Transverse colon (tissue), 4 donors: ENCODE measurements at places on chromosomes 11 and 22.

- no peak for DNase-seq
Measured at GRCh38 chr22:33014621-33015020, 43.6 kb downstream of the SYN3 start.

DNA sequence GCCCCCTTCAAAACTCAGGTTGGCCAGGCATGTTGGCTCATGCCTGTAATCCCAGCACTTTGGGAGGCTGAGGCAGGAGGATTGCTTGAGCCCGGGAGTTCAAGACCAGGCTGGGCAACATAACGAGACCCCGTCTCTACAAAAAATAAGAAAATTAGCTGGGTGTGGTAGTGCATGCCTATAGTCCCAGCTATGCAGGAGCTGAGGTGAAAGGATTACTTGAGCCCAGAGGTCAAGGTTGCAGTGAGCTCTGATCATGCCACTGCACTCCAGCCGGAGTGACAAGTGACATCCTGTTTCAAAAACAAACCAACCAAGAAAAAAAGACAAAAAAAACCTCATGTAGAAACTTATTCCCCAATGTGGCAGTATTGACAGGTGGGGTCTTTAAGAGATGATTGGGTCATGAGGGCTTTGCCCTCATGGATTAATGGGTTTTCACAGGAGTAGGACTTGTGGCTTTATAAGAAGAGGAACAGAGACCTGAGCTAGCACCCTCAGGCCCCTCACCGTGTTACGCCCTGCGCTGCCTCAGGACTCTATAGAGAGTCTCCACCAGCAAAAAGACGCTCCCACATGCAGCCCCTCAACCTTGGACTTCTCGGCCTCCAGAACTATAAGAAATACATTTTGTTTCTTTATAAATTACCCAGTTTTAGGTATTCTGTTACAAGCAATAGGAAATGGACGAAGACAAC lies 22.3 kb downstream of the LAYN start:
- DNase-seq = no peak

DNA sequence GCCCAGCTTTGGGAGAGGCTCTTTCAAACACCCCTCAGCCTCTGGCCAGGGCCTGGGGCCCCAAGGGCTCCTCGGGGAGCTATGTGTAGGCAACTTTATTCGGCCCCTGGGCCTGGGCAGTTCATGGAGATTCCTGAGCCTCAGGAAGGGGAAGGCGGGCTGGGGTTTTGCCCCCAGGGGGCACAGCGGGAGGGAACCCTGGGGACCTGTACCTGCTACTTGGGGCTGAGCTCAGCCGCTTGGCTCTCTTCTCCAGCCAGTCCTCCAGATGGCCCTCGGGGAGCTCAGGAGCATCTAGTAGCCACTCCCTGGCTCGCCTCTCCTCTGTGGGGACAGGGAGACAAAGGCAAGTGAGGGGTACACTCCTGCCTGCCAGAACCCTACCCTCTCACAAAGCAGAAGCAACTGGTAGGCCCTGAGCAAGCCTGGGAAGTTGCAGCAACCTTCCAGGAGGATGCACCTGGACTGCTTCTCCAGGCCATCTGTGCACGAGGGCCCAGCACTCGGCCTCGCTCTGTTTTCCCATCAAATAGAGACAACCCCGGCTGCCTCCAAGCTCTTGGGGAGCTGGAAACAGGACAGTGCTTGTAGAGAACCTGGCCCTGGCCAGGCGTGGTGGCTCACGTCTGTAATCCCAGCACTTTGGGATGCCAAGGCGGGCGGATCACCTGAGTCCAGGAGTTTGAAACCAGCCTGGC lies 18.5 kb downstream of the CABP7 start:
- no peak for DNase-seq

- DNase-seq = no peak
Measured at GRCh38 chr22:44051961-44052360, 27.9 kb downstream of the PARVB start.

GRCh38 chr22:29023172-29023796 lies 38.3 kb downstream of the C22orf31 start:
- no peak for DNase-seq

DNA sequence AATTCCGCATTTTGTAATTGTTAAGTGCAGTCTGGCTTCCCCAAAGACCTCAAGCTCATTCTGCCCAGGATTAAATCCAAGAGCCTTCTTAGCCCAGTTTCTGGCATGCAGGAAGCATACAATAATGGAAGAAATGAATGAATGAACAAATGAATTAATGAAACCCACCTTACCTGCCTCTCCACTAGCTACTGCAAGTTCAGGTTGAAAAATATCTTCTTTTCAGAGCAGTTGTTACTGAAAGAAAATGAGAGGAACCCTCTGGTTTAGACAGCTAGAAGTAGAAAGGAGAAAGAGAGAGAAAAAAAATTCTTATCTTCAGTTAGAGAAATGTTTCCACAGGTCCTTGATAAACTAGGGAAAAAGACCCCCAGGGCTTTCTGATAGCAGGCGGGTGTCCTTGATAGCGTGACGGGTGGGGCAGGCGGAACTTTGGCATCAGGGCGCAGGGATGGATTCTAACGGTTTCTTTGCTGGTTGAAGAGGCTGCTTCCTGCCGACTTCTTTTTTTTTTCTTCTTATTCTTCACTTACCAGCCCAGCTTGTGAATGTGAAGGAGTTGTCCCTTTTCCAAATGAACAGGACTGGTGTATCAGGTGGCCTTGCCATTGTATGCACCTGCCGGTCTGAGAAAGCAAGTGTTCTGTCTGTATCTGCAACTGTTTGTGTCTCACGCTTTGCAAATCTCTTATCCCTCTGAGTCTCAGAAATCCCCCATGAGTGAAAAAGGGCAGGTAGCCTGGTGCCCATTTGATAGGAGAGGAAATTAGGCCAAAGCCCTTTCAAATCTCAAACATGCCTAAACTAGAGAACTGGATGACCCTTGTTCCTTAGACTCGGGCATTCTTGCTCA lies 10.0 kb downstream of the LMO2 start:
- no peak for DNase-seq

DNA sequence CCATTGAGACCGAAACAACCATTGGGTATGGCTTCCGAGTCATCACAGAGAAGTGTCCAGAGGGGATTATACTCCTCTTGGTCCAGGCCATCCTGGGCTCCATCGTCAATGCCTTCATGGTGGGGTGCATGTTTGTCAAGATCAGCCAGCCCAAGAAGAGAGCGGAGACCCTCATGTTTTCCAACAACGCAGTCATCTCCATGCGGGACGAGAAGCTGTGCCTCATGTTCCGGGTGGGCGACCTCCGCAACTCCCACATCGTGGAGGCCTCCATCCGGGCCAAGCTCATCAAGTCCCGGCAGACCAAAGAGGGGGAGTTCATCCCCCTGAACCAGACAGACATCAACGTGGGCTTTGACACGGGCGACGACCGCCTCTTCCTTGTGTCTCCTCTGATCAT lies 20.5 kb downstream of the KCNJ5 start:
- no peak for DNase-seq

DNA sequence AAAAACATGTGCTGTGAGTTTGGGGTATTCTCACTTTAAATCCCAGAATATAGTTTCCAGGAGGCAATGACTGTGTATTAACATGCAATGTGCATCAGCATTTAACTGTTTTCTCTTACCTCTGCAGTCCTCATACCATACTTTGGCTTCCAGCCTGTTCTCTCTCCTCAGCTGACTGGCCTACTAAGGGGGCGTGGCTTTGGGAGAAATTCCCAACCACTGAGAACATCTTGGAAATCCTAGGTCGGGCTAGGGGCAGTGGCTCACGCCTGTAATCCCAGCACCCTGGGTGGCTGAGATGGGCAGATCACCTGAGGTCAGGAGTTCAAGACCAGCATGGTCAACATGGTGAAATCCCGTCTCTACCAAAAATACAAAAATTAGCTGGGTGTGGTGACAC lies 13.5 kb upstream of the ZC3H12C start:
- DNase-seq = no peak

DNA sequence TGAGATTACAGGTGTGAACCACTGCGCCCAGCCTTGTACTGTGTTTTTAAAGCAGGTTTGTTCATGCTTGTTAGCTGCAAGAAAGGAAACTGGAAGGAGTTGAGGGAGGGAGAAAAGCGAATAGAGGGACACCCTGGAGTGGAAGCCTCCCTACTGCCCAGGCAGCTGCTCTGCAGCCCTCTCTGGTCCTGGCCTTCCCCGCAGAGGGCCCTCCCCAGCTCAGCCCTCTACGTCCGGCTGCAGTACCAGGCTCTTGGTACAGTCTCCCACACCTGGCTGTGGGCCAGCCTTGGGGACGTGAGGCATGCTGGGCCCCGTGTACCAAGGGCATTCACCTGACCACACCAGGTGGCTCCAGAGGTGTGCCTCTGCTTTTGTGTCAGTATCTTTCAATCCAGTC lies 70.8 kb downstream of the MED15 start:
- DNase-seq = no peak

GRCh38 chr11:134978388-134979088 lies 566.5 kb upstream of the B3GAT1 start:
- no peak for DNase-seq

DNA sequence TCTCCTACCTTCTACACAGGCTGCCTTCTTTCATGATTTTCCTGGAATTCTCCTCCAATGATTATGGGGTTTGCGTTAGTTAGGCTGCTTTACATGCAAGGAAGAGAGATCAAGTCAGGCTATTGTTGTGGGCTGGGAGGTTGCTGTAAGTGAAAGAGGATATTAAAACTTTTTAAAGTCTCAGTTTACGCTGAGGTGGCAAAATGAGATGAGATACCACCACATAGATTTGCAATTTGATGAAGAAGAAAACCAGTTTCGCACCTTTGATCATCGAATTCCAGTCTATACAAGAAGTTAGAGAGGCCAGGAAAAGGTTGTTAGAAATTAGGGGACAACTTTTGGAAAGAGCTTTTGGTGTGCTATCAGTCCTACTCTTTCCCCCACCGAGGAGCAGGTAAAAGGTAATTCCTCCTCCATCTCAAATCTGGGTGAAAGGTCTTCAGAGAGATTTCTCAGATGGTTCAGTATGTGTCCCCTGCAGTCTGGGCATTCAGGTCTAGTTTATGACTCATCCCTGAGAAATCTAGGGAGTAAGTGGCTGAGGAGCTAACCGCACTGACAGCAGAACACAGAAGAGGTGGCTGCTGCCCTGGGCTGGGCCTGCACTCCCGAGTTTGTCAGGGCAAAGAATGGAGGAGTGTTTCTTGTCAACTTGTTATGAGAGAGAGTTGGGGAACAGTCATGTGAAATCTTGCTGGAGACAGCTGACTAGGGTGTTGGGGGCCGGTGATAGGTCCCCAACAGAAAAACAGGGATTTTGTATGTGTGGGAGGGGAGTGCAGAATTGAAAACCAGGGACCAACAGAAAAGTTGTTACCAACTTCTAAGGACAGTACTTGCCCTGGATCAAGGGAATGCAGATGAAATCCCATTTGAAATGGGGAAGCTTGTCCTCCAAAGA lies 34.7 kb downstream of the CCDC83 start:
- no peak for DNase-seq

- no peak for DNase-seq
Measured at GRCh38 chr11:6488821-6489220, 7.5 kb downstream of the TIMM10B start.

- DNase-seq = no peak
Measured at GRCh38 chr11:118565051-118565450, 680 bp downstream of the IFT46 start.

DNA sequence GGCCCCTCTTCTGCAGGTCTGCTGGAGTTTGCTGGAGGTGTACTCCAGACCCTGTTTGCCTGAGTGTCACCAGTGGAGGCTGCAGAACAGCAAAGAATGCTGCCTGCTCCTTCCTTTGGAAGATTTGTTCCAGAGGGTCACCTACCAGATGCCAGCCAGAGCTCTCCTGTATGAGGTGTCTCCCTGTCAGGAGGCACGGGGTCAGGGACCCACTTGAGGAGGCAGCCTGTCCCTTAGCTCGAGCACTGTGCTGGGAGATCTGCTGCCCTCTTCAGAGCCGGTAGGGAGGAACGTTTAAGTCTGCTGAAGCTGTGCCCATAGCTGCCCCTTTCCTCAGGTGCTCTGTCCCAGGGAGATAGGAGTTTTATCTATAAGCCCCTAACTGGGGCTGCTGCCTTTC lies 207.9 kb downstream of the FAT3 start:
- DNase-seq = no peak

DNA sequence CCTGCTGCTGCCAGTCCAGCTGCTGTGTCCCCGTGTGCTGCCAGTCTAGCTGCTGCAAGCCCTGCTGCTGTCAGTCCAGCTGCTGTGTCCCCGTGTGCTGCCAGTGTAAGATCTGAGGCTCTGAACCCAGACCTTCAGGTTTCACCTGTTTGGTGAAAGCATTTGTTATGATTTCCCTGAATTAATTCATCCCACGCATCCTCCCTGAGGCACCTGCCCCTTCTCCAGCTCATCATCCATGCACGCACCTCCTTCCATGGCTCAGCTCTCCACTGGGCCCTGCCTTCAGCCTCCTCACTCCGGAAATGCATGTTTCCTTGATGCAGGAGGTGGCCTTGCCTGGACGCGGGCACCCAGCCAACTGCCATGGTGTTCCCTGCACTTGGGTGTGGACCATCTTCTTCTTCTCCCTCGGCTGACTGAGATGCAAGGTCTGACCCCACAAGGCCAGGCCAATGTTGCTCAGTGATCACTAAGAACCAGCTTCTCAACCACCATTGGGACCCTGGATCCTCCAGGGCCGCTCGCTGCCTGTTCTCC lies 788 bp downstream of the KRTAP5-10 start:
- DNase-seq = peak; percentile 18

DNA sequence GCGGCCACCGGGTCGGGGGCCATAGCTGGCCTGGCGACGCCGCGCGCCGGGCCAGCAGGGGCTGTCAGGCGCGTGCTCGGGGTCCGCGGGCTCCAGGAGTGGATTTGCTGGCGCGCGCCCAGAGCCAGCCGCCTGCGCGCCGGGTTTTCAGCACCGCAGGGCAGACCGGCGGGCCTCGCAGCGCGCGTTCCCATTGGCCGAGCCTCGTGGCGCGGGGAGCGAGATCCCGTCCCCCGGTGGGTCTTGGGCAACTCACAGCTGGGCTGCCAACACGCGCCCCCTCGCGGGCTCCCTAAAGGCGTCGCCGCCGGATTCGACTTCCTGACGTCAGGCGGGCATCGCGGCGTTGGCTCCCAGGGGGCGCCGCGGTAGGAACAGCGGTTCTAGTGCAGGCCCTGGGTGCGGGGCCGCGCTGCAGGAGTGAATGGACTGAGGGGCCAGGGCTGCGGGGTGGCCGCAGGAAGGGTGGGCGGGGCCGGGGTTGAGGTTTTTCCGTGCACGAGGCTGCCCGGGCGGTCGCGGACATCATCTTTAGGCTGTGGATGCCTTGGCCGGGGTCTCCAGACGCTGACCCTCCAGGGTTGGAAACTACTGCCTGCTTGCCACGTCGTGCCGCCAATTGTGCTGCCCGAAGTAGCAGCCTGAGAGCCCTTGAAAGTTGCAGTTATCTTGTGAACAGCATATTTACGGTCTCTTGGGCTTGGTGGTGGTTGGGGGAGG lies at the start of gene FADS1:
Gene FADS1, minus strand, starts transcription at position 268 of the 720 bp plus-strand sequence. Its CDS starts 74 bp downstream, at position 194.
- DNase-seq = peak; percentile 83
